Cardiac septum (tissue), 1 donor: ENCODE measurements at places on chromosomes 5 and 9.
A peak's percentile ranks its signal among the peaks of the same experiment; 100 is the strongest.

GRCh38 chr9:91433180-91433579, 9.5 kb upstream of the NFIL3 start:
- no peak for DNase-seq

- DNase-seq, result peak; percentile 93
Measured at GRCh38 chr5:132426525-132427138, 57.1 kb downstream of the SLC22A5 start.

DNA sequence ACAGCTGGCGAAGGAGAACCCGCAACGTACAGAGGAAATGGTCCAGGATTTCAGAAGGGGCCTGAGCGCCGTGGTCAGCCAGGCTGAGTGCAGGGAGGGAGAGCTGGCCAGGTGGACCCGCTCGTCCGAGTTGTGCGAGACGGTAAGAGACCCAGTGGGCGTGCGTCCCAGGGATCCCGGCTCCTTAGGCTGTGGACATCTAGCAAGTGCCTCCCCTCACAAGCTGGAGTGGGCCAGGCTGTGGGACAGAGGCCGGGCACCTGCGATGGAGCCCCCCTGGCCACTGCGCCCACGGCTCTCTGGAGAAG, 29.5 kb upstream of the LRRC14B start:
- DNase-seq, result peak; percentile 71

GRCh38 chr9:133429641-133430161, 7.5 kb downstream of the ADAMTS13 start:
- DNase-seq, result no peak

DNA sequence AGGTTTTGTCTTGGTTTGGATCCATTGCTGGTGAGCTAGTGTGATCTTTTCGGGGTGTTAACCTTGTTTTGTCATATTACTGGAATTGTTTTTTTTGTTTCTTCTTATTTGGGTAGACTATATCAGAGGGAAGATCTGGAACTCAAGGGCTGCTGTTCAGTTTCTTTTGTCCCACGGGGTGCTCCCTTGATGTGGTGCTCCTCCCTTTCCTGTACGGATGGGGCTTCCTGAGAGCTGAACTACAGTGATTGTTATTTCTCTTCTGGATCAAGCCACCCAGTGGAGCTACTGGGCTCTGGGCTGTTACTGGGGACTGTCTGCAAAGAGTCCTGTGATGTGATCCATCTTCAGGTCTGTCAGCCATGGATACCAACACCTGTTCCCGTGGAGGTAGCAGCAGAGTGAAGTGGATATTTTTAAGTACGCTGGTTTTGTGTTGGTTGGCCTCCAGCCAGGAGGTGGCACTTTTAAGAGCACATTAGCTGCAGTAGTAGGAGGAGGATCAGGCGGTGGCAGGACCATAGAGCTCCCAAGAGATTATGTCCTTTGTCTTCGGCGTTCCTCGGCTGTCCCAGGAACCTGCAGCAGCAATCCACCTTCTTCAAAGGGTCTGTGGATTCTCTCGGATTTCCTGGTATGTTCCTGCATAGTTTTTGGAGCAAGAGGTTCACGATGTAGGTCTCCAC, 27.2 kb downstream of the SCAMP1 start:
- DNase-seq, result no peak

GRCh38 chr9:33017283-33018041, 7.6 kb upstream of the DNAJA1 start:
- no peak for DNase-seq

GRCh38 chr5:159490507-159490906, 160.2 kb upstream of the IL12B start:
- DNase-seq, result no peak

- DNase-seq, result no peak
Measured at GRCh38 chr9:98081477-98082219, 25.1 kb downstream of the NANS start.

DNA sequence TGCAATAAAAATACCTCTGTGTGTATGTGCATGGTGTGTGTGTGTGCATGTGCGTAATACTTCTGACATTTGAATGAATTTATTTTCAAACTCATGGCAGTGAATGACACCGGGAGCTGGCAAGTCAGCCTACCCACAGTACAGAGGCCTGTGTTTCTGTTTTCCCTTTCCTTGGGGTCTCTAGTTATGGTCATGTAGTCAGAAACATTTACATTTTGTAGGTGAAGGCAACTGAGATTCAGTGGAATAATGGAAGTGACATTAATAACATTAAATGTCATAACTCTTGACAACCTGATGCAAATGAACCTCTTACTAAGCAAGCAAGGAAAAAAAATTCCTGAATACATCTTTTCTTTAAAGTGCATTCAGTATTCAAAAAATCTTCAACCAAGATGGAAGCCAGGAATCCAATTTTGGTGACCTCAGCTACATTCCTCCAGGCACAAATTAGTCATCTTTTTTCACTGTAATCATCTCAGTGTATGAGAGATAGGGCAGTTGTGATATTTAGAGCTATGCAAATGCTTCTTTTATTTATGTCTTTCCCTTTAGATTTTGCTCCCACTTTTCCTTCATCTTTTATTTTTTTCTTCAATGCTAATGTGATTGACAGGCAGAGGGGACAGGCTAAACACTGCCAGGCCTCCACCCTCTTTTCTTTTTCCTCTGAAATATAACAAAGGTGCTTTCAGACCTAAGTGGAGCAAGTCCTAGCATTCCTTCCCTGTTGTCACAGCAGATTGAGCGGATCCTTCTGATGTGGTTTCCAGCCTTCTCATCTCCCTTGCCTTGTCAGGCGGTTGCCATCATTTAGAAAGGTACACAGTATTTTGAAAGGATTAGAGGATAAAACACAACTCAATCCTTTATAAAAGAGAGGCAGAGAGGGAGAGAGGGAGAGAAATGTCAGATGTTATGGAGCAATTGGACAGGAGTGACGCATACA, 569.8 kb upstream of the ADAMTS16 start:
- DNase-seq, result no peak

DNA sequence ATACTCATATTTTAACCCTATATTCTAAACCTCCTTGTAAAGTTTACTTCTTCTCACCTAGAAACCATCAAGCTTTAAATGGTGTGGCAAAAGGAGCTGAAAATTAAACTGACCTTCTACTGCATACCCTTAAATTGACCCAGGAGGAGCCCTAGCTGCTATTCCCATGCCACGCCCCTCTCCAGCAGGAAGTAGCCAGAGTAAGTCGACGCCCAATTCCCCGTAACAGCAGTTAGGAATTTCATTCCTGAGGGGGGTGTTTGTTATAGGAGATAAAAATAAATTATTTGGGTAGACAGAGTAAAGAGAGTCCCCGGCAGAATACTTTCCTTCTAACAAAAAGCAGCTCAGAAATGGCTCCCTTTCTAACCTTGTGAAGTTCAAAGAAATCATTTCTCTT, 111.8 kb upstream of the FAM174A start:
- DNase-seq, result no peak

DNA sequence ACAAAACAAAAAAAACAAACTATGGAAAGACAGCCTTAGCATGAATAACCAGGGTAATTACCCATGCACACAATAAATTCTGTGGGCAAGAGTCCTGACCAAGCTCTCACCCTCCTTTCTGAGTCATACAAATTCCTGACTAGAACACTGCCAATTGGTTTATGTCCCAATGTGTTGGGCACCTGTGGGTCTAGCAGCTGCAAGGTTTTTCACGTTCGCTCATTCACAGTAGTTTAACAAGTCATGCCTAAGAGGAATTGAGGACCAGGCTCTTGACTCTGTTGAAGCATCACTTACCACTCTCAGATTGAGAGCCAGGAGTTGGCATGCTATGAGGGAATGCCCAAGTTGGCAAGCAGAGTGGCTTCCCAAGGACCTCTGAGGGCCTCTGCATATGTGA, 205.5 kb upstream of the SLC24A2 start:
- no peak for DNase-seq

GRCh38 chr5:80796846-80797245, 142.1 kb upstream of the DHFR start:
- DNase-seq, result no peak

DNA sequence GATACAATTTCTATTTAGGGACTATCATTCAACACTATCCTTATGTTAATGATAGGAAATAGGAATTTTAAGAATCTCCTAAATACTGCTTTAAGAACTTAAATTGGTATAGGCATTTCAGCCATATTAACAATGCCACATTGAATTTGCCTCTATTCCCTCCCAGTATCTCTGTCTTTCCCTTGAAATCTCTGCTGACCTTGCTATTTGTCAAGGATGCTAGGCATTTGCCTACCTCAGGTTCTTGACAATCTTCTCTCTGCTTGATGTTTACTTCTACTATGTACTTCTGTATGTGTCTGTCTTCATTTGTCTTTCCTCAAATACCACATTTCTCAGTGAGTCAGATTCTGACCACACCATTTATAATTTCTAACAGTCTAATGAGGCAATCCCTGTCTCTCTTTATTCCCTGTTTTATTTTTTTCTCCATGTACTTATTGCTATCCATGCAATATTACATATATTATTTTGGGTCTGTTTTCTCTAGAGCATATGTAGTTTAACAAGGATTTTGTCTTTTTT, 1461.4 kb upstream of the CDH9 start:
- no peak for DNase-seq

- DNase-seq, result no peak
Measured at GRCh38 chr5:158744226-158744625, 355.5 kb downstream of the EBF1 start.

- DNase-seq, result no peak
Measured at GRCh38 chr9:37198039-37198729, 77.8 kb downstream of the ZCCHC7 start.

- no peak for DNase-seq
Measured at GRCh38 chr5:58462623-58463230, 2.8 kb upstream of the PLK2 start.

GRCh38 chr9:81431641-81432040, 257.7 kb downstream of the TLE1 start:
- DNase-seq, result no peak

GRCh38 chr5:142507531-142508372, 178.1 kb downstream of the FGF1 start:
- no peak for DNase-seq

DNA sequence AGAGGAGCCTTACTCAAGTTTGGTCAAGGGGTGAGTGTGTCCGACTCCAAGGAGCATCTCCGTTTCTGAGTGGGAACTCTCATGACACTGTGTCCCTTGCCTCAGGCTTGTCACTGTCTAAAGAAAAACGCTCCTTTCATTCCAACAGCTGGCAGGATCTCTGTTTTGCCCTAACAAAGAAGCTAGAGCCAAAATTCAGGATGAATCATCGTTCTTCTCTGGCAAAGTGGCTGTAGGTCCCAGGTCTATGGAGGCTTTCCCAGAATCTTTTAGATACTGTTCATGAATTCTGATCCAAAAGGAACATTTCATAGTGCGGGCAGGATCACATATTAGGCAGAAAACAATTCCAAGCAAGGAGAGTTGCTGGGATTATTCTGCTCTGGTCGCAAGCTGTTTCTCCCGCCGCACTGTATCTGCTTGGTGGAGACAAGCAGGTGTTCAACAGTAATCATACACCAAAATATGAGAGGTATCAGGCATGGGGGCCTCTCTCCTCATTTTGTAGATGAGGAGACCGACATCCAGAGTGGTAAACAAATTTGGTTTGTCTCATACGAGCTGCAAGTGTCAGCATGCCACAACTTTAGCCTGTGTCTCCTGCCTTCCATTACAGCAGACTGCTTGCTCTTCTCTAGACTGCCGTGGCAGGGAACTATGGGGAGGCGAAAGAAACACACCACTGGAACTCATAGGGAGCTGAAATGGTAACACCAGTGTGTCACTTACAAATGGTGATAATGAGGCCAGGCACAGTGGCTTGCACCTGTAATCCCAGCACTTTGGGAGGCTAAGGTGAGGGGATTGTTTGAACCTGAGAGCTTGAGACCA, 72.6 kb downstream of the ENTREP1 start:
- DNase-seq, result no peak
